ENCODE measurements at places on chromosomes 4 and X. TPM values are rescaled to one million over a fixed set of nuclear protein-coding genes. Genes with fewer than 3 reads are reported as not detected.

ZAR1 gene
- not detected for total RNA-seq

ZNF630 gene
- total RNA-seq = 0.20 TPM

MTMR8 gene
- total RNA-seq = 0.53 TPM

RIBC1 gene
- 0.63 TPM for total RNA-seq

SHROOM4 gene
- not detected for total RNA-seq

PCSK1N gene
- total RNA-seq = 50.9 TPM

SSX4B gene
- not detected for total RNA-seq

MAOA gene
- 0.86 TPM for total RNA-seq

All from A549 treated with Hydrocortisone at 1 μM for 4 hours (cell line).